ENCODE measurements at places on chromosomes 4 and X.

DNA sequence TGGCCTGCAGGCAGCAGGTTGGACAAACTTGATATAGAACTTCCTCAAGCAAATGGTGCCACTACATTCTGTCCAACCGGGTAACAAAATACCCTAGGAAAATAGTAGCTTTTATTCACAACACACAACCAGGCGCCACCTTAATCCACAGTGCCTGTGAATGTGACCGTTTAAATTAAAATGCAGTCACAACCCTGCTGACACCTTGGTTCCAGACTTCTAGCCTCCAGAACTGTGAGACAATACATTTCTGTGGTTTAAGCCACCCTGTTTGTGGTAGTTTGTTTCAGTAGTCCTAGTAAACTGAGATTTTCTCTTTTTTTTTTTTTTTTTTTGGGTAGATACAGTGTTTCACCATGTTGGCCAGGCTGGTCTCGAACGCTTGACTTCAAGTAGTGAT lies 575.8 kb downstream of the PACRGL start:
- DNase-seq: no peak

DNA sequence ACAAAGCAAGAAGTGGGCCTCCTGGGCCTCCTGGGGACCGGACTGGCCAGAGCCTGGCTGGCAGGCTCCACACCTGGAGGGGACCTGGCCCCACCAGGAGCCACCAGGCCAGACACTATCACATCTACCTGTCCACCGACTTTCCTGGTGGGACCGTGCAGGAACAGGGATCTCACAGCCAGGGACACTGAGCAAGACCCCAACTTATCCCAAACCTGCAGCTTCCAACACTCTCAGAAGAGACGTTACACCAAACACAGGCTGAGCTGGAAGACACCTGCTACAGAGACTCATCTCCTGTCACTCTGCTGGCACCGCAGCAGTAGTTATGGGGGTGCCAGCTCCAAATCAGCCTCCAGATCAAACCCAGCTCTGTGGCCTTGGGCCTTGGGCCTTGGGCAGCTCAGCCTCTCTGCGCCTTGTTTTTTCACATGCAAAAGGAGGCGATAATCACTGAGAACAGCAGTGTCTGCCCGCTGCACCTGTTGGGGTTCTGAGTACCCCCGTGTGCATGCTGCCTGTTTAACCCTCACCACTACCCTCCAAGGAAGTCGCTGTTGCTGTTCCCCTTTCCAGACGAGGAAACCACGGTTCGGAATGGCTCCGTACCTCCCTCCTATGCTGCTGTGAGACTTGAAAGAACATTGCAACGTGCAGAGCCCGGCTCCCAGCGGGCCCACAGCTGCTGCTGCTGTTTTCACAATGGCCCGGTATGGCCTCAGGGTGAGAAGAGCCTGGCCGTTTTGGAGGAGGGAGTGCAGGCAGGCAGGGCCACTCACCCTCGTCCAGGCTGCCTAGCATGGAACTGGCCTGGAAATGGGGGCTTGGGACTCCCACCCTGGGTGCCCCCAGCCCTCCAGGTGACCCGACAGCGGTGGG lies 69.6 kb downstream of the ADRA2C start:
- no peak for DNase-seq

DNA sequence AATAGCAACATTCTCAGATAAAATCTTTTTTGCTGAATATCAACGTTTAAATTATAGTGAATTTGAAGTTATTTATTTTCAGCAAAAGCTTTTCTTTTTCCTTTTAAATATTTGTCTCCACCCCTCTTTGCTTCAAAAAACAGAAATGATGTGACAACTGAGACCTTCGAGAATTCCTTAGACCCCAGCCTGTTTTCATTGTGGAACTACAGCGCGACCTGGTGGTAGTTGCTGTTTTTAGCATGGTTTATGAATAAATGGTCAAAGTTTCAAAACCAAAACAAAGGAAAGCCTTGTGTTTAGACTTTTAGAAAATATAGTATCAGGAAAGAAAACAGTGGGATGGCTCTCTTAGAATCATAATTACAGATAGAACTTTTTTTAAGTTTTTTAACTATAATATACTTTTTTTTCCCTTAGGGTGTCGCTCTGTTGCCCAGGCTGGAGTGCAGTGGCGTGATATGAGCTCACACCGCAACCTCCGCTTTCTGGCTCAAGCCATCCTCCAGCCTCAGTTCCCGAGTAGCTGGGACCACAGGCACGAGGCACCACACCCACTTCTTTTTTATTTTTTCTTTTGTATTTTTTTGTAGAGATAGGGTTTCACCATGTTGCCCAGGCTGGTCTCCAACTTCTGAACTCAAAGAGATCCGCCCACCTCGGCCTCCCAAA lies 26.8 kb upstream of the TMEM184C start:
- DNase-seq: peak; percentile 31

DNA sequence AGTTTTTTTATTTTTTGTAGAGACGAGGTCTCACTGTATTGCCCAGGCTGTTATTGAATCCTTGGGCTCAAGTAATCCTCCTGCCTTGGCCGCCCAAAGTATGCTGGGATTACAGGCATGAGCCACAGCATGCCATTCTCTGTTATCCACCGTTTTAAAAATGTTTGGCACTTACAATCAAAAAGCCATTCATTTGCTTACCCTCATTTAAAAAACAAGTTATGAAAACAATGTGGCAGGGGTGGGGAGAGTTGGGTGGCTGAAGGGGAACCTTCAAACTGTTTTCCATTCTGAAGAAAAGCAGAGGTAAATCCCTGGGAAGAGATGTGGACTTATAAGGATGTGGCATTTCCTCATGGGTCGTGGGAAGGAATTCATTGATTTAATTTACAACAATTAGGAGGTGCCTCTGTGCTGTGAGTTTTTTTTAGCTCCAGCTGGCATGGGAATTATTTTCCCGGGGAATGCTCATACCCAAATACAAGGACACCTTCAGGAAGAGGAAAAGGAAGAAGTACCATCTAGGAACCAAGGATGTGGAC lies 103.5 kb downstream of the MID1 start:
- no peak for DNase-seq

DNA sequence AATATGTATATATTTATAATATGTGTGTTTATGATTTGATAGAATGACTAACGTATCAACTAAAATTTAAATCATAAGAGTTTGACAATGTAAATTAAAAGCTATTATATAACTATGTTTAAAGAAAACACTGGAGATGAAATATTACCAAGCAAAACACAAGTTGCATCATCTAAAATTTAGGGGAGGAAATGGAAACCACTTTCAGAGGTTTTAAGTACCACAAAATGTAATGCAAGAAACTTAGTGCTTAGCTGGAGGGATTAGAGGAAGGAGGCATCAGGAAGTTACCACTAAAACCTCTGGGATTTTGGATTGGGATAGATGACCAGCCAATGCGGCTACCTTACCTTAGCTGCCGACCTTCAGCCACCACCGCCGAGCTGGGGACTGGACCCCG lies 1192.1 kb upstream of the PRKX start:
- DNase-seq: no peak

DNA sequence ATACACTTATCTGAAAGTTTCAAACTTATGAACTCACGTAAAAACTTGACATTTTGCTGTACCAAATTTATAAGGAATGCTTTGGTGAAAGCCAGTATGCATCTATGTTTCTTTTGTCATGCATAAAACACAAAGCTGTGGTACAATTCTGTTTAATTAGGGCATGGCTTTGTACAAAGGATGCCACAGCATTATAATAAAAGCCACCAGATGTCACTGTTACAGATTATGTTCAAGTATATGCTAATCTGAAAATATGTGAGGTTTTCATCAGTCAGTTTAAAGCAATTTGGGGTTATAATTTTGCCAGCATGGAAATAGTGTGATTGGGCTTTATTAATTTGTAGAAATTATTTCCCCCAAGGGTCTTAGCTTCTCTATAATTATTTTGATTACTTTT lies 69.0 kb downstream of the ATOH1 start:
- no peak for DNase-seq

DNA sequence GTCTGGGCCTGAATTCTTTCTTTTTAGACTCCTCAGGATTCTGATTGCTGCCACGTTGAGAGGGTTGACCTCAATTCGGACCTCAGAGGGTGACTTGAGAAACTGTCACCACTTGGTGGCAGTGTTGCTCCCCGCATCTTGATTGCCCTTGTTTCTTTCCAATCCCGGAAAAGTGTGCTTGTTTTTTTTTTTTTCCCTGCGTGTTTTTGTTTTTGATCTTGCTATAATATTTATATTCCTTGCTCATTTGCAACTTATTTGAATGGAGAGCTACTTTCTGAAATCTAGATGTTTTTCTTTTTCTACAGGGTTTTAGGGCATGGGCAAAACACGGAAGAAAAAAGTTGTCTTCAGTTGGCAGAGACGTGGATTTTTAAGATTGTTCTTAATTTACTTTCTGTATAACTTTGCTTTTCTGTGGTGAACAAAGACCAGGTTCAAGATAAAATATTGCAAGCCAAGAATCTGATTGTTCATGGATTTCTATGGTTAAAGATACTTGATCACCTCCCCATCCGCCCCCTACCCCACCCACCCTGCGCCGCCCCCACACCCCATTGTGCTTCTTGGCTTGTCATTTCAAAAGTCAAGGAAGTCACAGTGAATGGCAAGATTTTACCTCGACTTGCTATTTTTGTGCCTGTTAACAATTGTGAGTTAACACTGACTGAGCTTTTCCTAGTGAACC lies 102.0 kb downstream of the PTTG2 start:
- DNase-seq: peak; percentile 68

GRCh38 chrX:110192516-110192915 lies 125.4 kb downstream of the AMMECR1 start:
- DNase-seq: no peak

DNA sequence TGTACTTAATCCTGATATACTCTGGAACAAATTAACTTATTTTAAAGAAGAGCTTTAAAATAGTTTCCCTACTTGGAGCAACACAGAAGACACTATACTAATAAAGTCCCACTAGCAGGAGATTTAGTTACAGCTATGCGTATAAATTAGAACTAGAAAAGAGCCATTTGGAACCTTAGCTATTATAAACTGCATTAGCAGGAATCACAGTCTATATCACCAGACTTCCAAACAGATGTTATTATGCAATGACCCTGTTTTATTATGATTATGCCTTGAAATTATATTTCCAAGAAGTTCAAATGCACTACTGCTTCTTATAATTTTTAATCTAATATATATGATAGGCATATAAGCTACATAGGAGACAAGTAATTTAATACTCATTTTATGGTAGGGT lies 95.5 kb upstream of the WDR44 start:
- DNase-seq: no peak

DNA sequence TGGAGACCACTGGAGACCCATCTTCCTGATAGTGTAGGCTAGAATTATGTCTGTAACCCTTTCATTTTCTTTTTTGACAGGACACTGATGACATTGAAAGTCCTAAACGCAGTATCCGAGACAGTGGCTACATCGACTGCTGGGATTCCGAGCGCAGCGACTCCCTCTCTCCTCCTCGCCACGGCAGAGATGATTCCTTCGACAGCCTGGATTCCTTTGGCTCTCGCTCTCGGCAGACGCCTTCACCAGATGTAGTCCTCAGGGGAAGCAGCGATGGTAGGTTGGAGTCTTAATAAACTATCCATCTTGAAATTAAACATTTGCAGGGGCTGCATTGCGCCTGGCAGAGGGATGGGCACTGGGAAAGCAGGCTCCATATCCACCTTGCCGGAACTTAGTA lies 75.4 kb downstream of the LIMCH1 start:
- DNase-seq: no peak

- no peak for DNase-seq
Measured at GRCh38 chrX:17567187-17567586, 170.1 kb upstream of the SCML1 start.
